ENCODE measurements at places on chromosomes 11 and 22. TPM values are rescaled to one million over a fixed set of nuclear protein-coding genes. Genes with fewer than 3 reads are reported as not detected.

DNA sequence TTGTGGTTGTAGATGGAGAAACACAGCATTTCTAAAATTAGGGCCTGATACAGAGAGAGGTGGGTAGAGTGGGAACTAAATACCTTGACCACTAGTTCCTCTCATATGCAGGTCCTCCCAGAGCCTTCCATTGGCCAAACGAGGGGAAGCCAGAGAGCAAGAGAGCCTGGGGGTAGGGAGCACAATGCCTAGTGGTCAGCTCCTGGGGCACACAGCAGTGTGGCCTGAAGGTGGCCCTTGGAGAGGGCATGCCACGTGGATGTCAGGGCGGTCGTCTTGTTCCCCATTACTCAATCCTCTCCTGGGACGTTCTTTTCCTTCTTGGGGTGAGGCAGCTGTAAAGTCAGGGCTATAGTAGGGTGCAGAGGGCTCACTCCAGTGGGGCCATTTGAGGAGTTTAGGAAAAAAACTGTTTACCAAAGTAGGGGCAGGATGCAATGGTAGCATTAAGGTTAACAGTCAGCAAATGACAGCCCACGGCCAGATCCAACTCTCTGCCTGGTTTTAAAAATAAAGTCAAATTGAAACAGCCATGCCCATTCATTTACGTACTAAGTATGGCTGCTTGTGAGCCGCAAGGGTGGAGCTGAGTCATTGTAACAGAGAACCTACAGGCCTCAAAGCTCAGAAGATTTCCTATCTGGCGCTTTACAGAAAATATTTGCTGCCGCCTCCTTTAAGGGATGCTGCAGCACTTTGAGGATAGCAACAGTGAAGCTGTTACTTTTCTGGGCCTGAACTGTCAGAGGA is 7.6 kb downstream of the MYO18B start:
- DNase-seq, result no peak

- no peak for DNase-seq
Observed at GRCh38 chr11:129610125-129610524, 205.5 kb upstream of the TMEM45B start.

DNA sequence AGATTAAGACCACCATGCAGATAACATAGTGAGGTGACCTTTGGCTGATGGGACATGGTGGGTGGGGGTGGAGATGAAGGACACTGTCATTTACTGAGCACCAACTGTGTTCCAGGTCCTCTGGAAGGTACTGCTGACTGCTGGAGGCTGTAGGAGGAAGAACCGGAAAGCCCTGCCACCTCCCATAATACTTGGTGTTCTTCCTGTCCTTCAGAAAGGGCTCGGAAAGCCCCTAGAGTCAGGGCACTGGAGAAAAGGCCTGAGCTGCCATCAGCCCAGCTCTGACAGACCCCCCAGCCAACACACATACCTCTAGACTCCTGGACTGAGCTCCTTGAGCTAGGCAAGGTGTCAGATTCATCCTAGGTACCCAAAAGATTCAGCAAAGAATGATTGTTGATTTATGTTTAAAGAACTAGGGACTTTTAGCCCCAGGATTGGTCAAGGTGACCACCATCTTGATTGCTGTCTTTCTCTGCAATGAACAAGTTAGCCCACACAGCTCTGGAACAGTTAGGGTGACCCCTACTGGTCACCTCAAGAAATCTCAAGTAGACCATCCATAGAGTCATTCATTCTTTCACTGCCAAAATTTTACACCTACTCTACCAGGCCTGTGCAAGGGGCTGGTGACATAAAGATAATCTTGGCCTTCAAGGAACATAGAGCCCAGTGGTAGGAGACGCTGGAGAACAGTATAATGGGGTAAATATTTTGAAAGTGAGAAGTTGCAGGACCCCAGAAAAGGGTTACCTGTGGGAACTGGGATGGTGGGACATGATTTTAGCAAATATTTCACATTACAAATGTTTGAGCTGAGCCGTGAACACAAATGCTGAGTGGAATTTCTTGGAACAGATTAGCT is 39.4 kb downstream of the IRAG1 start:
- peak; percentile 79 for DNase-seq

DNA sequence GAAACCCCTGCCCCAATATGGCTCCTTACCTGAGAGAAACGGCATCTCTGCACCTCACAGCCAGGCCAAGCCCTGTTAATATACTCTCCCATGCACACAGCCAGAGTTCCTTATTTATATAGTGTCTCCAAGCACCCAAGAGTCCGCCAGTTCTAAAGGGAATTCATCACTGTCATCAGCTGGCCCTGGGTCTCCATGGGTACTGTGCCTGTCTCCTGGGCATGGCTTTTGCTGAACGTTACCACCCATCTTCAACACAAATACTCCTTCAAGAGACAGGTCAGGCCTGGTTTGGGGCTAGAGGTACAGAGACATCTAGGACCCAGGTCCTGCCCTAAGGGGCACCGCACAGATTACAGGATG is 1.6 kb upstream of the ATG16L2 start:
- no peak for DNase-seq

The THYN1 gene
- polyA plus RNA-seq, result 36.3 TPM

The LIF gene
- not detected for polyA plus RNA-seq

Measured in B cell (primary cell).